Upper lobe of left lung (tissue), 6 donors: ENCODE measurements at places on chromosomes 3 and 15. TPM values are rescaled to one million over a fixed set of nuclear protein-coding genes. Genes with fewer than 3 reads are reported as not detected.

Gene CFAP92
- total RNA-seq, result 1.4 TPM

Gene OR5K2
- total RNA-seq, result not detected

Gene COL7A1
- 2.7 TPM for total RNA-seq

Gene COLQ
- total RNA-seq, result 2.1 TPM

Gene PODXL2
- 1.7 TPM for total RNA-seq

- peak overlapping the region; percentile 95 for H3K27ac ChIP-seq
- no peaks in the 10 kb centered on the region for H3K36me3 ChIP-seq
- DNase-seq, result peak; percentile 71
- peaks cover 8% of the 10 kb centered on the region for H3K4me1 ChIP-seq
These were observed 463 bp downstream of the TERC start for GRCh38 chr3:169764312-169764881.

- no peak overlapping the region for H3K4me3 ChIP-seq
- H3K27me3 ChIP-seq, result no peaks in the 10 kb centered on the region
- H3K36me3 ChIP-seq, result no peaks in the 10 kb centered on the region
- H3K27ac ChIP-seq, result no peak overlapping the region
- no peak for DNase-seq
- H3K4me1 ChIP-seq, result no peaks in the 10 kb centered on the region
These were observed 21.8 kb upstream of the NOX5 start for GRCh38 chr15:68992696-68993095.

GRCh38 chr3:68793759-68794701 lies 138.3 kb downstream of the TAFA4 start:
- DNase-seq, result no peak
- no peak overlapping the region for H3K27ac ChIP-seq
- H3K4me3 ChIP-seq, result no peak overlapping the region
- H3K4me1 ChIP-seq, result no peaks in the 10 kb centered on the region
- no peaks in the 10 kb centered on the region for H3K36me3 ChIP-seq
- no peaks in the 10 kb centered on the region for H3K27me3 ChIP-seq
